Sciatic nerve (tissue), 2 donors: ENCODE measurements at places on chromosomes 2 and 18. TPM values are rescaled to one million over a fixed set of nuclear protein-coding genes. Genes with fewer than 3 reads are reported as not detected.

DNA sequence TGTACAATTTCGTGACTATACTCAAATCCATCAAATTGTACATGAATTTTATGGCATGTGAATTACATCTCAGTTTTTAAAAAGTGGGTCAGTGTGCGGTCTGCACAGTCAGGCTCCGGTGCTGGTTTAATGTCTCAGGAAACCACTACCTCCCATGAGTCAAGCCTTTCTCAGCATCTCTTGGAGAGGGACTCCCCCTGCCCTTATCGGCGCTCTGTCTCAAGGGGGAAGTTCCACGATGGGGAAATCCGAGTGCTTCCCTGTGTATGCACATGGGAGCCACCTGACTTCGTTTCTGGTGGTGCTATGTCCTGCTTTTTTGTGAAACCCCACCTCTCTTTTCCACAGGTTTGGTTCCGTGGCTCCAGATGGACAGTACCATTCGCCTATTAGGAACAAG is 72.5 kb downstream of the ACOXL start:
- no peak for DNase-seq

GRCh38 chr2:120552800-120553481 is 182.7 kb upstream of the GLI2 start:
- peak; percentile 81 for DNase-seq

DNA sequence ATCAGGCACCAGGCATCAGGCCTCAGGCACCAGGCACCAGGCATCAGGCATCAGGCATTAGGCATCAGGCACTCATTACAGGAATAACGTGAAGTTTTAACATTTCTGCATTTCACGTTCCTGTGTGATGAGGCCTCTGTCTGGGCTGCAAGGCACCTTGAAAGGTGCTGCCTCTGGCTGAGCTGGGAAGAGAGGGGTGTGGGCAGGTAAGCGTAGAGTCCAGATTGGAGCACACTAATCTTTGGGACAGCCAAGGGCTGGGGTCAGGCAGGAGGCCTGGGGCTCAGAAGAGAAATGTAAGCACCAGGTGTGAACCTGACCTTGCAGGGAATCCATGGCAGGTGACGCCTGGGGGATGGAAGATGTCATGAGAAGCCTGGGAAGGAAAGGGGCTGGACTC is 25.3 kb upstream of the SNTG2 start:
- peak; percentile 26 for DNase-seq

DNA sequence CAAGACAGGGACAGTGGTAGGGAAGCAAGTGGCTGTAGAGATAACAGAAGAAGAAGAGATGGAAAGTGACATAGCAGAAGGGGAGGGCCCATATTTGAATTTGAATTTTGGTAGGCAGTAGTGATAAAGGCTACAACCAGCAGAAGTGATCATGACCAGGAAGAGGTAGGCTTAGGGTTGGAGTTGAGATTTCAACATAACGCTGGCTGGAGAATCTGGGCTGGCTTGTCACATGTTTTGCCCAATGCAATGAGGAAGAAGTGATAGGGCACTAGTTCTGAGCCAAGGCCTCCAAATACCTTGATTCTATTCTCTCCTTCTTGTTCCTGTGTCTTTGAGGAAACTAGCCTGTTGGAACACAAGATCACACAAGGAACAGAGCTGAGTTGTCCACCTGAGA is 69.4 kb downstream of the SCG2 start:
- DNase-seq = no peak

DNA sequence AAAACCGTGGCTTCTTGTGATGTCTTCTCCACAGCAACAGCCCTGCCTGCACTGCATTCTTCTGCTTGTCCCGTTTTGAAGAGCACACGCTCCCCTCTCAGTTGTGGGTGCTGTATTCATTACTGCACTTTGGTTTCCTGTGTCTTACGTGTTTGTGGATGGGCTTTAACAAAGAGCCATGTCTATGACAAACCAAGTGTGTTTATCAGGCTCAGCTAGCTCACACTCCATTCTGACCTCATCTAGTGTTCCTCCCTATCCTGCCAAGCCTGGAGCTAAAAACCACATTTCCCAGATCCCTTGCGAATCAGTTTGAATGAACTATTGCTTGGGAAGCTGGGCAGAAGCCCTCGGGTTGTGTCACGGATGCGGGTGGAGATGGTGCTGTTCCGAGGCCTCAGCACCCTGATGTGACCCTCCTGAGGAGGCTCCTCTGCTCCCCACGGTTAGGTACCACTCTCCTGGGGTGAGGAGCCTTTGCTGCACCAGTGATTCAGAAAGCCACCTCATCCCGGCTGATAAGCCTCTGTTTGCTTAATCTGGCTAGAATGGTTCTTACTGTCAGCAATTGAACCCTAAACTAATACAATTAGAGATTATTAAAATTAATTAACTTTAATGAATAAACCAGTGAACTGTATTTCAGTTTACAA is 116.5 kb downstream of the GALR1 start:
- no peak for DNase-seq

DNA sequence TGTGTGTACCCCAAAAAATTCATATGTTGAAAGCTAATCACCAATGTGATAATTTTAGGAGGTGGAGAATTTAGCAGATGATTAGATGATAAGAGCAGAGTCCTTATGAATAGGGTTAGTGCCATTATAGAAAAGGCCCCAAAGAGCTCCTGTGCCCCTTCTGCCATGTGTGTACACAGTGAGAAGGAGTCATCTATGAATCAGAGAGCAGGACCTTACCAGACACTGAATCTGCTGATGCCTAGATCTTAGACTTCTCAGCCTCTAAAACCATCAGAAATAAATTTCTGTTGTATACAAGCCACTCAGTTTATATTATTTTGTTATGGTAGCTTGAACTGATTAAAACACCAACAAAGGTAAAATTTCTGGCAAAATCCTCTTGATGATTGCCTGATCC is 560.0 kb upstream of the CDH2 start:
- no peak for DNase-seq

GRCh38 chr2:156539086-156539860 is 103.1 kb downstream of the GPD2 start:
- DNase-seq = no peak

DNA sequence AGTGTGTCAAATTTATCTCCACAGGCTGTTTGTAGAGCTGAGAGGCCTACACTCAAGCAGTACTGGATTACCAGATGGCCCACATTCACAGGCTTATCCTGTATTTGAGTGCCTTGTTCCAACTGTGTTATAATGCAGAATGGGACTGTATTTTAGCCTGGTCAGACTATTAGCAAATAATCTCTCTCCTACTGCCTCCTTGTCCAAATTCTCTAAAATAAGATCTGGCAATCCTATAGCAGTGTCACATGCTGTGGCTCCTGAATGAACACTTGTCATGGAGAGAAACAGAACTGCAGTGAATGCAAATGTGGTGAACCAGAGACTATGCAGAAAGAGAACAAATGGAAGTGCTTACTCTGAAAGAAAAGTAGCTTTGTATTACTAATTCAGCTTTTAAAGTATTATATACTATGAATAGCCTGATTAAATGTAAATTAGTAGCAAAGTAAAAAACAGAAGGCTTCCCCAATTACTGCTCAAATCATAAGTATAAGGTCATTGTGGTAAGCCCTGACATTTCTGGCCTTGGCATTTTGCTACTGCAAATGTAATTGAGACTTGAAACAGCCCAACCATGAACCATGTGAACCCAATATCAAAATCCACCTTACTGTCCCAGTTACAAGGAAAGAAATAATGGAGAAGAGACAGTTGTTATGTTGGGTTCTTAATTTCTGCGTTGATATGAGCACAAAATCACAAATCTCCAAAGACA is 80.0 kb downstream of the MAP4K3 start:
- no peak for DNase-seq

DNA sequence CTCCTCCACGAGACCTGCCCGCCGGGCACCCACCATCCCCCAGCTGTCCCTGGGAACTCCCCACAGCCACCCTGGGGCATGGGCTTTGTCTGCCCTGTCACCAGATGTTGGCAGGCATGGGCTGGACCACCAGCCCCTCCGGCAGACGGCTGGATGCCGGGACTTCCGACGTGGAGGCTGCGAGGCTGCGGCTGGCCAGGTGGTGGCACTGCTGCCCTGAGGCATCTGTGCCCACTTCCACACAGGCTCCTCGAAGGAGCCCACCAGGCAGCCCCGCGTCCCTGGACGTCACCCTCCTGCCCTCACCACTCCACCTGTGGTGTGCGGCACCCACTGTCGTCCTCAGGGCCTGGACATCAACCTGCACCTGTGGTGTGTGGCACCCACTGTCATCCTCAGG is 319.9 kb upstream of the SALL3 start:
- DNase-seq = no peak

DNA sequence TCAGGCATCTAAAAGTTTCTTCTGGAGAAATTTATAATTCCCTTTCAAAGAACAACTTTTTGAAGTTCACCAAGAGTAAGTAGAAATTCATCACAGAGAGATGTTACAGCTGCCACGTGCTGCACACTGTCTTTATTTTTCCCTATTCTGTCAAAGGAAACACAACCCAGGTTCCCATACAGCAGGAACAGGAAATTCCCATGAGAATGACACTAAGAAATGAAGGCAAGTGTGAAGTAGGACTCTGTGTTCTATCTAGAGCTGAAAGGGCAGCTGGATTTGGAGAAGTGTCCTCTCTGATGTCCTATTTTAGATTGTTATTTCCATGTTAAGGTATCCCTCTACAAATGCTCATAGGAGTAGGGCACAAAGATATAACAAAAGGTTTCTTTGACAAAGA is 58.8 kb downstream of the PID1 start:
- DNase-seq = no peak

DNA sequence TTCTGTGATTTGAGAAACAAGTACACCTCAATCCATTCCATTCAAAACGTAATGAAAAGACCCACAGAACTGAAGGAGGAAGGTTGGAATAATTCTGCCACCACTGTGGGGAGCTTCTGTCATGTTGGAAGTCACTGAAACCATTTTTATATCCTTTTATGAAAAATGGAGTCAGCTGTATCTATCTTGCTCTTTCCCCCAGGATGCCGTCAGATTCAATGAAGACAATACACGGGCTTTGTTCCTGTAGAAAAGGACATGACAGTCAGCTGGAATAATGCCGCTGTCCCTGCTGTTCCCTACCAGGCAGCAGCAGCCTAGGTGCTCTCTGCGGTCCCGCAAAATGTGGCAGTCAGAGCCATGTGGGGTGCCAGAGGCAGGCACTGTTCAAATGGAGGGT is 52.5 kb upstream of the APCDD1 start:
- DNase-seq = no peak

GRCh38 chr2:100800915-100801314 is 19.0 kb upstream of the NPAS2 start:
- DNase-seq = no peak

DNA sequence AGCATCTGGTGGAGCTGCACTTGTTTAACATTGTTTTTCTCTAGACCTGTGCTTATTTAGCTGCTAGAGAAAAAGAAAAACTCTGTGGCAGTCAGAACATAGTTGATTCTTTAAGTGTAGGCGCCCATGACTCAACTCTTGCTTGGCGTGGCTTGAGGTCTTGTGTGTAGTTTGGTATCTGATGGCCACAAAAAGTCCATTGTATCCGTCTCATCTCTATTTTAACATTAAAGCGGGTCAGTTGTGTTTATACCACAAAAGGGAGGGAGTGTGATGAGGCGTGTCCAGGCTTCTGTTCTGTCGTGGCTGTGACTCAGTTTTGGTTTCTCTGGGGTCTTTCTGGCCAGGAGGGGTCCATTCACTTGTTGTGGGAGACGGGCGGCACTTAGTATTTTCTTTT is 24.2 kb upstream of the UGT1A8 start:
- DNase-seq = no peak

DNA sequence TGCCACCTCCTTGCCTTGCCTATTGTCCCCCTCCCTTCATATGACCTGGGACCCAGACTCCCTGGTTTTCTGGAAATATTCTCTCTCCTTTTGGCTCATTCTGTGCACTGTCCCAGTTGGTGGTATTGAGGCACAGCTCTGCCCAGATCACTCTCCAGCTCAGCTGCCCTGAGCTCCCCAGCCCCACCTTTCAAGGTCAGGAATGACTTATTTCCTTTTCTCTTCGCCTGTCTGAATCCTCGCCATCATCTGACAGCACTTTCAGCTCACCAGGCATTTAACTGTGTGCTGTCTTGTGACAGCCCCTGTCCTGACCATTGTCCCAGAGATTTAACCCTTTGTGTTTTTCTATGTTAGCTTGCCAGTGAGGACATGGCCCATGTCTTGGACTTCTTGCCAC is 133.0 kb downstream of the MSH2 start:
- DNase-seq = no peak

DNA sequence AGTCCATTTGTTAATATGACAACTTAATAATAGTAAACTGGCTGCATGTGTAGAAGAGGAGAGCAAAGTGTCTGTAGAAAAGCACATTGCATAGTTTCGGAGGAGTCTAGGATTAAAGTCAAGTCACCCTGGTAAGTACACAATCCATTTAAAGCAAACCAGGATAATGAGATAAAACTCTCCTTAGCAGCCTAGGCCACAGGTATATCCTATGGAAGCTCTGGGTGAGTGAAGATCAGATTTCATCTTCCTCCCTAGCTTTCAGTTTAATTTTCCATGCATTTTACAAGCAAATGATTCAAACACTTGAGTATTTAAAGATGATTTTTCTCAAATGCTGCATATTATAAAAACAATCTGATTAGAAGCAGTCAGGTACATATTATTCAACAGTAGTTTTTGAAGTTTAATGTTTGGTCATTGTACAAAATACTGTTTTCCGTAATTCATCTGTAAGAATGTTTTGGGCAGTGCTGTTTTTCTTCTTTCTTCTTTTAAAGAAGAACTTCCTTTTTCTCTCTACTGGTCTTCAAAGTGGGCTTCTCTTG is 10.2 kb downstream of the CERS6 start:
- no peak for DNase-seq

DNA sequence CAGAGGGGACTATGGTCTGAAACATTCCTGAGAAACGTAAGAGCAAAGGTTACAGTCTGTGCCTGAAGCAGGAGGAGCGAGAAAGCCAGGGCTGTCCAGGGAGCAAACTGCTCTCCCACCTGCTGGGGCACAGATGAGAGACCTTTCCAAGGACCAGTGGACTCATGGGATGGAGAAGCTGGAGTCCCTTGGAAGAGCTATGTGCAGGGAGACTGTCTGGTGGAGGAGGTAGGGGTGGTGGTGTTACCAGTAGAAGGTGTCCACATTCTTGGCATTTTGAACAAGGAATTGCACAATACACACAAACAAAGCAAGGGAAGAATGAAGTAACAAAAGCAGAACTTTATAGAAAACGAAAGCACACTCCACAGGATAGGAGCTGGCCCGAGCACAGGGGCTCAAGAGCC is 97.9 kb upstream of the CYRIA start:
- DNase-seq = no peak

- no peak for DNase-seq
Observed at GRCh38 chr2:121059651-121060649, 225.1 kb downstream of the TFCP2L1 start.

KYNU gene
- total RNA-seq = 6.0 TPM

SLC4A5 gene
- 12.6 TPM for total RNA-seq

DPP10 gene
- 2.2 TPM for total RNA-seq

TTR gene
- total RNA-seq = not detected

SERPINB4 gene
- not detected for total RNA-seq

LCT gene
- total RNA-seq = 0.04 TPM
